Foreskin keratinocyte (primary cell): ENCODE measurements at places on chromosomes 6 and 20.
A peak's percentile ranks its signal among the peaks of the same experiment; 100 is the strongest.

DNA sequence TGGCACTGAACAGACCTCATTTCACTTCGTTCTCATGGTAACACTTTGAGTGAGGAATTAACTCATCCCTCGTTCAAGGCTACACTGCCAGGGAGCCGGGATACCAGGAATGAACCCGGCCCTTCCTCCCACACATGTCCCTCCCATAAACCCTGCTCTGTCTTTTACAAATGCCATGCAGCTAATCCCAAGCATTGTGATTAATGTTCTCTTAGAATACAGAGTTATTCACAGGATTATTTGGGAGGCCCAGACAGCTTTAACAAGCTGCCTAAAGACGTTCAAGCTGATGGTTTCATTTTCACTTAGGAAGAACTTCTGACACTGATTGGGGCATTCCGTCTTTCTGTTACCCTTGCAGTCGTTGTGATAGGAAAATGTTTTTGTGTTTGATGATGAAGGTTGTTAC, 42.5 kb upstream of the CD83 start:
- no peak for DNase-seq

DNA sequence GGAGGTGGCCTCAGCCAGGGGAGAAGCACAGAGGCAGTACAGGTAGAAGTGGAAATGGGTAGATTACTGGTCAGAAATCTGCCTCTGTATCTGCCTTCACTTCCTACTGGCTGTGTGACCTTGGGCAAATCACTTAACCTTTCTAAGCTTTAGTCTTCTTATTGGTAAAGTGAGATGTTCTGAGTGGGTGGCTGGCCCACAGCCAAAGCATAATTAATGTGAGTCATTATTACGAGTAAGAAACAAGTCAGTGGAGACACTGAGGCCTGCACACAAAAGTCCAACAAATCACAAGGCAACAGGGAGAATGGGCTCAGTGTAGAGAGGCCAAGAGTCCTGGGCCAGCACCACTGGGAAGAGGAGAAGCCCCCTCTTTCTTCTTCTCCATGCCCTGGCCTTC, 39.1 kb downstream of the NRN1 start:
- DNase-seq: peak; percentile 11

DNA sequence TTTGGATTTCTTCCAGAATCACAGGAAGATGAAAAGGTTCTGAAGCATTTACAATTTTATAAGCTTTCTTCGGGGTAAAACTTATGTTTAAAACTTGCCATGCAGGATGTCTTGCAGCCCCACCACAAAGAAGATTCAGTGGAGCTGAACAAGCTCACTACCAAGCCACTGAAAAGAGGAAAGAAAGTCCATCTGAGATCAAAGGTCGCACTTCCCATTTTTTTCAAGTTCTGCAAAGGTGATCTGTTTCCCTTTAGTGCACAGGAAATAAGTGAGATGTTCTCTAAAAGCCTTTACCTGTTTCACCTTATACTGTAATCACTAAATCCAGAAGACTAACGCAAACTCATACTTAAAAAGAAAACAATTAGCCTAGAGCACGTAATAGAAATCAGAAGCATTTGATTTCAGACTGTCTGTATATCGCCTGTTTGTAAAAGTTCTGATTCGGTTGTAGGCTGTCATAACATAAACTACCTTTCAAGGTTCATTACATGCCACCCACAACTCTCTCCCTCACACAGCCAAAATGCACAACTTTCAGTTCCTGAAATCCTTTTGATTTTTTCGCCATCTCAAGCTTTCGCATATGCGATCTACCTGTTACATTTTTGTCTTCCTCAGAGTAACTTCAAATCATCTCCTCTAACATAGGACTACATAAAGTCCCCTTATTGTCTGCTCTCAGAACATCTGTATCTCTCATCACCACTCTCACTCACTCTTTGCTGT, 1.8 kb downstream of the ECHDC1 start:
- DNase-seq: no peak

DNA sequence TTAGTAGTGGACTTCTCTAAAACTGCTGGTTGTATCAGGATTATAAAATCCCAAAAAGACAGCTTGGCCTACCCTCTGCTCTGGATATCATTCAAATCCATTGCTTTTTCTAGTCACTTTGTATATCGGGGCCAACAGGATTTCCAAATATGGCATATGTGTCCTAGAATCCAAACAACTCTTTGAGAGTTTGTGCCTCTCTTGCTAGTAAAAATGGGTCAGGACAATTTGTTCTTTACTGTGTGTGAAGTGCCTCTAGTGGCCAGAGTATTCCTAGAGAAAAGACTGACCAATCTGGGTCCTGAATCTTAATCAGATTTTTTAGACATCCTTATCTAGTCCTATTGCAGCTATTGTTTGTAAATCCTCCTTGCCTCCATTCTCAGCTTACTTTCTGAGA, 33.5 kb upstream of the MANEA start:
- no peak for DNase-seq

GRCh38 chr6:148173548-148173947, 169.1 kb upstream of the SASH1 start:
- DNase-seq: no peak

- peak; percentile 1 for DNase-seq
Observed at GRCh38 chr6:136822046-136822375, 381 bp upstream of the PEX7 start.

DNA sequence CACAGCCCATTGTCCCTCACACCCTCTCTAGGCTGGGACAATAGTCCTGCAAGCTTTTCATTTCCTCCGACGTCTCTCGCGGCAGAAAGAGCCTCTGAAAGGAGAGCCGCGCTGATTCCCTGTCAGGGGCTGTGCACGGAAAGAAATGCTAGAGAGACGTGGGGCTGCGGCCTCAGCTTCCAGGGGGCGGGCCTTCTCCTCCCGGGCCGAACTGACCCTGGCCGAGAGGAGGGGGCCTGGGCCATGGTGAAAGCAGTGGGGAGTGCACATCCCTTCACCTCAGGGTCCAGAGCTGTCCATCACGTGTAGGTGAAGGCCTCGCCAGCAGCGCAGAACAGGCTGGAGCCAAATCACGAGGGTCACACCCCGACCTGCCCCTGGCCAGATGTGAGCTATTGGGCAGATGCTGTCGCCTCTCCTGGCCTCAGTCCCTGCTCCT, 220.4 kb downstream of the TAF4 start:
- DNase-seq: no peak

DNA sequence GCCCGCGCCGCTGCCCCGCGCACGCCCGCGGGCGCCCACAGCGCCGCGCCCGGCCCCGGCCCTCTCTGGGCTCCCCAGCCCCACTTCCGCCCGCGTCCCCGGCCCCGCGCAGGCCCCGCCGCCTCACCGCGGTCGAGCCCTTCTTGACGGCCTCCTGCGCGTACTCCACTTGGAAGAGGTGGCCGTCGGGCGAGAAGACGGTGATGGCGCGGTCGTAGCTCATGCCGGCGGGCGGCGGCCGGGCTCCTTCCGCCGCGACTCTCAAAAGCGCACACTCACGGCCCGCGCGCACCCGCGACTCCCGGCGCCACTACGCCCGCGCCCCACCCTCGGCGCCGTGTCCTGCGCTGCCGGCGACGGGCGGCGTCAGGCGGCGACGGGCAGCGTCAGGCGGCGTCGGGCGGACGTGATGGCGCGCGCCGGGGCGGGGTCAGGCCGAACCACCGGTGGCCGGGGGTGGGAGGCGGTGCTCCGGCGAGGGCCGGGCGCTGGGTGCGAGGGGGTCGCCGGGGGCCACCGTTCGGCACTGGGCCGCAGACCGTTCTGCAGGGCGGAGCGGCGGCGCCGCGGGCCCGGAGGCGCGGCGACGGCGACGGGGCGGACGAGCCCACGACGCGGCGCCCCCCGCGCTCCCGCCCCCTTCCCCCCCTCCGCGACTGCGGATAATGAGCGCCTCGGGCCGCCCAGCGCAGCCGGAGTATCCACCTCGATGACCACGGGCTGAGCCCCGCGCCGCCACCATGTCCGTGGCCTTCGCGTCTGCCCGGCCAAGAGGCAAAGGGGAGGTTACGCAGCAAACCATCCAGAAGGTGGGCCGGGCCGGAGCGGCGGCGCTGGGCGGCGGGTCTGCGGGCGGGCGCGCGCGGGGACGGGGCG, at the start of the genes PSMA7 and SS18L1:
PSMA7 (minus strand) TSS at position 314 of the 876 bp plus-strand sequence; CDS start at position 223, 91 bp downstream.
SS18L1 (plus strand) TSS at position 689 of the 876 bp plus-strand sequence; CDS start at position 741, 52 bp downstream.
- DNase-seq: no peak

GRCh38 chr6:167652701-167653095, 174.0 kb upstream of the AFDN start:
- DNase-seq: no peak

- peak; percentile 72 for DNase-seq
Observed at GRCh38 chr6:148885136-148885865, 138.5 kb downstream of the UST start.

DNA sequence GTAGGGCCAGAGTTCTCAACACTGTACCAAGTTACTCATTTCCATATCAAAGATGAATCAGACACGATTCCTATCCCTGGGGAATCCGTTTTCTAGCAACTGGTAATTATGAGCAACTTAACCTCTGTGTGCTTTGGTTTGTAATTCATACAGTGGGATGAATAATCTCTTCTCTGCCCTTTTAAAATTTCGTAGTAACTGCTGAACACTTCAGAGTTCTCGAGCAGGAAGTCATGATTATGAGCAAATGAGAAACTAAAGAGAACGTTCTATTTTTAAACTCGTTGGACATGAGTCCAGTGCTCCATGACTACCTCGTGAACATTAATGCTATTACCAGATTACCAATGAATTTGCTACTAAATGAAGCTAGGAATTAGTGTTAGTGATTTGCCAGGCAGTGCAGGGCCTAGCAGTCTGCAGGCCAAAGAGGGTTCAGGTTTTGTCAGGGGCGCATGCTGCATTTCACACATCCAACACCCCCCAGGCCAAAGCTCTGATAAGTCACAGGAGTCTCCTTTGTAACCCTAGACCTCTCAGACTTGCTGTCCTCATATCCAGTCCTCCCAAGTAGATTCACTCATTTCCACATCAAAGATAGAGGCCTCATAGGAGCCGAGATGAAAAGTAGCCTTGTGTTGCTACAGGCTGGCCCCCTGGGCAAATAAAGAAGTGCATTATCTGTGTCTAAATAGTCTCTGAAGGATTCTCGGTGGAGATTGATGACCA, 45.8 kb upstream of the VSTM2L start:
- no peak for DNase-seq

DNA sequence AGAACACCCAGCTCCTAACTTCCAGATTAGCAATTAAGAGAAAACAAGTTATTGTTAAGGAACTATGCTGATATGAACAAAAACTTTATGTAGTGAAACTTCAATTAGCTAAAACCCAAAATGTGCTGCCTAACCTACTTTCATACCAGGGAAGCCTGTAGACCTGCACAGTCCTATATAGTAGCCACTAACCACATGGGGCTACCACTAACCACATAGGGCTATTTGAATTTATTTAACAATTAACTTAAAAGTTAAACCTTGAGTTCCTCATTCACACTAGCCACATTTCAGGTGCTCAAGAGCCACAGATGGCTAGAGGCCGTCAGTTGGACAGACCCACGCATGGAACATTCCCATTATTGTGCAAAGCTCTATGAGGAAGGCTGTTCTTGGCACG, 72.4 kb upstream of the LAMP5 start:
- no peak for DNase-seq
